Urothelium cell line (cell line): ENCODE measurements at places on chromosomes 7 and 10.

GRCh38 chr10:104122225-104123107 is 495 bp downstream of the SFR1 start:
- DNase-seq: peak; percentile 13

DNA sequence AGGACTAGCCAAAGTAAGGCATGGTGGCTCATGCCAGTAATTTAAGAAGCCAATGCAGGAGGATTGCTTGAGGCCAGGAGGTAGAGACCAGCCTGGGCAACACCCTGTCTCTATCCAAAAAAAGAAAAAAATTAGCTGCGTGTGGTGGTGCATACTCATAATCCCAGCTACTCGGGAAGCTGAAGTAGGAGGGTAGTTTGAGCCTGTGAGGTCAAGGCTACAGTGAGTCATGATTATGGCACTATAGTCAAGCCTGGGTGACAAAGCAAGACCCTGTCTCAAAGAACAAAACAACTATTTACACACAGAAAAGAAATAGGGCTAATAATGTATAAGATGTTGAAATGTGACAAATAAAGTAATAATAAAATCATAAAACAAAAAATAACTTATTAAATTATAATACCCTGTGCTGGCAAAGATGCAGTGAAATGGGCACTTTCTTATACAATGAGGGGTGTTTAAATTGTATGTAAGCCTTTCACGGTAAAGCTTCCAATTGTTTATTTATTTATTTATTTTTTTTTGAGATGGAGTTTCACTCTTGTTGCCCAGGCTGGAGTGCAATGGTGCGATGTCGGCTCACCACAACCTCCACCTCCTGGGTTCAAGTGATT is 175.2 kb downstream of the TPST1 start:
- DNase-seq: no peak

- DNase-seq: no peak
These were observed 8.3 kb downstream of the SFRP4 start for GRCh38 chr7:37908221-37908788.

DNA sequence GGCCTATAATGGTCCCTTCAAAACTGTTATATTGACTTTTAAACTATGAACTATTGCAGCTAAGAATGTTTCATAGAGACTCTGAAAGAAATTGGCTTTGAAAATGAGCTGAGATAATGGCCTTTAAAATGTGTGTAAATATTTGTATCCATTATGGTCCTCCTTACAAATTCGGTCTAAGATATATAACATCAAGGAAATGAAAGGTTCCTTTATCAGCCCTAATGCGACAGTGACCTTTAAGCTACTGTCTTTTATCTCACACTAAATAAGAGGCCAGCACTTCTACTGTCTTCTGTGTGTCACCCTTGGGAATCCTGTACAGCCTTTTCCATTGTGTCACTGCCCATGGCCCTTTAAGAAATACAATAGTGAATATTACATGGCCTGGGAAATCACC is 19.5 kb downstream of the COL28A1 start:
- DNase-seq: no peak

DNA sequence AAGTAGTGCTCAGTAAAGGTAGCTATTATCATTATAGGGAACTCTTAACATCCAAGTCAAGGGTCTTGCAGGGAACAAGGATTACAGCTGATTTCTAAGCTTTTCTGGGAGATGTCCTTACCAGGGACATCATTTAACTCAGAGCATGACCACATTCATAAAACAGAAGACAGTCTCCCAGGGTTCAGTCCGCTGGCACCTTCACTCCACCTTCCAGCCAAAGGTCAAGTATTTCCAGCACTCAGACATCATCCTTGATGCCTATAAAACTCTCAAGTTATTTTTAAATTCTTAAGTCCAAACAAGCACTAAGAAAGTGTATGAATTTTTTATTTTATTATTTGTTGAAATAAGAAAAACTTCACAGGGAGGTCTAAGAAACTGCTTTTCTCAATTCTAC is 119.7 kb upstream of the KMT2E start:
- no peak for DNase-seq

- no peak for DNase-seq
These were observed 186.1 kb downstream of the SRPK2 start for GRCh38 chr7:105202616-105203015.

GRCh38 chr7:103141753-103142404 is 7.0 kb downstream of the NAPEPLD start:
- DNase-seq: peak; percentile 39

GRCh38 chr10:43361547-43362190 is 9.8 kb upstream of the FXYD4 start:
- no peak for DNase-seq
